ENCODE measurements at places on chromosomes 5 and 9.

DNA sequence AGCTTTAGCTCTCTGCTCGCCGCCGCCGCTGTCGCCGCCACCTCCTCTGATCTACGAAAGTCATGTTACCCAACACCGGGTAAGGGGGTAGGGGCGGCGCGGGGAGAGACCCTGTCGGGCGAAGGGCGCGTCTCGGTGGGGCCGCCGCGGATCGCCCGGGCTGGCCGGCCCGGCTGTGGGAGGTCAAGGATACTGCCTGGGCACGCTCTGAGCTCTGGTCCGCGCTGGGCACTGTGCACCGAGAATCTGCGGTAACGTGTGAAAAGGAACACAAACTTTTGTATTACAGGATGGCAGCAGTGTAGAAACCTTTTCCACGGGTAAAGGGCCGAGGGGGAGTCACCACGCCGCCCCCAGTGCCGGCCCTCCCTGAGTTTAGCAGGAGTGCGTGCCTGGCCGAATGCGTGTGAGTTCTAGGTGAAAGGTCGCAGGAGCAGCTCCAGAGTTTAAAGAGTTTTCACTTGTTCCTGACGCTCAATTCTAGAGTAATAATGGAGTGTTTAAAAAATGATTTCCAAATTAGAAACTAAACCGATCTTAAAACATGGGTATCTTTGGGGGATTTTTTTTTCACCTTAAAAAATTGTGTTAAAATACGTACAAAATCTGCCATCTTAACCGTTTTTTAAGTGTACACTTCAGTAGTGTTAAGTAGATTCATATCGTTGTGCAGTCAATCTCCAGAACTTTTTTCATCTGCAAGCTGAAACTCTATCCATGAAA is at the start of gene HSDL2:
Gene HSDL2 (plus strand): TSS at position 7 of the 723 bp plus-strand sequence. CDS start 56 bp downstream, at position 63.
- peak; percentile 30 for DNase-seq

GRCh38 chr9:88814577-88814976 is 176.7 kb upstream of the S1PR3 start:
- DNase-seq = peak; percentile 60

GRCh38 chr5:130116972-130117371 is 212.7 kb downstream of the CHSY3 start:
- no peak for DNase-seq

DNA sequence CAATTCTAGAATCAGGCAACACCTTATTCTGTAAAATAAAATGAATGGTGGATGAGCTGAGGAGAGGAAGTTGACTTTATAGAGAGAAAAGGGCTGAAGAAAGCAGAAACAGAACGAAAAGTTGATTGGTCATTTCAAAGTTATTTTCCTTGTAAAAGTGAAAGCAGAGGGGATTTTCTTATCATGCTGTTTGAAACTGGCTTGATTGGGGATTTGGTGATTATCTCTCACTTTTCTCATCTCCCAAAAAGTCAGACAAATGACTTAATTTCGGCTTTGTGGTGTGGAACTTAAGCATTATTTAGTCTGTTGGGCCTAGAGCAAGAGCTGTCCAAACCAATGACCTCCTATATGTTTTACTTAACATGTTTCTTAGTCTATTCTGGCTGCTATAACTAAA is 60.5 kb upstream of the ITGA2 start:
- DNase-seq = no peak

DNA sequence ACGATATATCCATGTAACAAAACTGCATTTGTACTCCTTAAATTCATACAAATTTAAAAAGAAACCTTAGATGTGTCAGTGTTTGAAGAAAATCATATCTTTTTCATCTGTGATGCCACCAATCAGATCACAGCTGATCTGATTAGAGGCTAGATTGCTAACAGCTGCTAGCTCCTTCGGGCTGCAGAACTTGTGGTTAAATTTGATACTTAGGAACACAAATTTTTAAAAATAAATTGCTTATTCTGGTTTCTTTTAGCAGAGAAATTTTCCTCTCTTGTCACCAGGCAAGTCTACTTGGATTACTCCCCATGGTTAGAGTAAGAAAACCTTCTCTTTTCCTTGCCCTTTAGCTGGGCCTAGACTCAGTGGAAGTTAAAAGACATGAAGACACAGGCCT is 94.6 kb upstream of the RANBP6 start:
- no peak for DNase-seq

GRCh38 chr9:1337169-1337568 is 287.0 kb downstream of the DMRT2 start:
- DNase-seq = no peak

GRCh38 chr5:108940506-108940905 is 192.8 kb downstream of the FER start:
- DNase-seq = no peak

GRCh38 chr5:78927657-78928282 is 57.3 kb downstream of the ARSB start:
- no peak for DNase-seq
